D721Med (cell line): ENCODE measurements at places on chromosomes 4 and X.

DNA sequence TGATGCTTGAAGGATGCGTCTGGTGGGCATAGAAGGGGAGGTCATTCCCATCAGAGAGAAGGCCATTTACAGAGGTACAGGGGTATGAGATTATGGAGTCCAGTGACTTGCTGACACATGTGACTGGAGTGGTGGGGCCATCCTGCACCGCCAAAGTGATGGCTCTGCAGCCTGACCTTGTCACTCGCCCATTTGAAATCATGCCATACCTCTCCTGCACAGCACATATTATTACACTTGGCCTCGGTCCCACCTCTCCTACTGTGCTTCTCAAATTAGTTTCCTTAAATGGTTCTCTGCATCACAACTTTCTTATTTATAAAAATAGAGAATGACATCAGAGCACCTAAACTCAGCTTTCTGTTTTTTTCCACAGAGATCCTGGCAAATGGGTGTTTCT lies 60.7 kb upstream of the HAND2 start:
- DNase-seq, result no peak

DNA sequence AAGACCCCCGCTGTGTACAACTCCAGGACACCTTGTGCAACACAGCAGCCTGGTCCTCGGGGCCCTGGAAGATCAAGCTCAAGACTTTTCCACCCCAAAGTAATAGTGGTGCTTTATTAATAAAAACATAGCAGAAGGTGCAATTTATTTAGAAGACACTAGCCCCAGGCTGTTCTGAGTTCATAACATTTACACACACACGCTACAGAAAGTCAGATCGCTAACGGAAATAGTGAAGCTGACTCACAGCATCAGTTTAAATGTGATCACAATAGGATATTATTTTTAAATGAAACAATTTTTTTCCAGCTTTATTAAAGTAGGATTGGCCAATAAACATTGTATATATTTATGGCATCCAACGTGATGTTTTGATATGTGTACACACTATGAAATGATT lies 141.0 kb downstream of the STK32B start:
- DNase-seq, result no peak

GRCh38 chr4:107050525-107051135 lies 14.5 kb upstream of the DKK2 start:
- DNase-seq, result no peak

GRCh38 chrX:135541351-135541750 lies 20.9 kb downstream of the INTS6L start:
- no peak for DNase-seq

DNA sequence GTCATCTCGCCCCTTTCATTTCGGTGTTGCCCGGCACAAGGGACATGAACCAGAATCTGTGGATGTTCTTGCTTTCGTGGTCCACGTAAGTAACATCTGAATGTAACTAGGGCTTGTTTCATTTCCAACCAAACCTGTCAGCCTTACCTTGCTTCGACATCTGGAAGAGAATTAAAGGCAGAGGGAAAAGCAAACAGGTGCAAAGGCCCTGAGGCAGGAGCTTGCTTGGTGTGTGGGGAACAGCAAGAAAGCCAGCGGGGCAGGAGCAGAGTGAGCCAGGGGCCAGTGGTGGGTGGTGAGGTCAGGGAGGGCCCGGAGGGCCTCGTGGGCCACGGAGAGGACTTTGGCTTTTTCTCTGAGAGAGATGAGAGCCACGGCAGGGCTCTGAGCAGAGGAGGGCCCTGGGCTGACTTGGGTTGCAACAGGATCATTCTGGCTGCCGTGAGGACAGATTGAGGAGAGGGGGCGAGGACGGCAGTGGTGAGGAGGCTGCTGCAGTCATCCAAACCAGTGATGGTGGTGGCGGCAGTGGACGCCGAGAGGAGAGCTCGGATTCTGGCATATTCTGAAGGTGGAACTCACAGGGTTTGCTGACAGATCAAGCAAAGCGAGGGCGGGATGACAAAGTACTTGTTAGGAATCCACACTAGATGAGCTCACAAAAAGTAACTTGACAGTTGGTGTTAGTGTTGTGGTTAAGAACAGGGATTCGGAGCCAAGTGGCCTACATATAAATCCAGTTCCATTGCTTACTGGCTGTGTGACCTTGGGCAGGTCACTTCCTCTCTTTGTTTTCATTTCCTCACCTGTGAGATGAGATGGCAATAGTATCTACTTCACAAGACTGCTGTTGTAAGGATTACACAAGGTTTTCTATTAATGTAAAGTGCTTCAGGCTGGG lies 6.8 kb upstream of the WDR13 start:
- DNase-seq, result no peak

DNA sequence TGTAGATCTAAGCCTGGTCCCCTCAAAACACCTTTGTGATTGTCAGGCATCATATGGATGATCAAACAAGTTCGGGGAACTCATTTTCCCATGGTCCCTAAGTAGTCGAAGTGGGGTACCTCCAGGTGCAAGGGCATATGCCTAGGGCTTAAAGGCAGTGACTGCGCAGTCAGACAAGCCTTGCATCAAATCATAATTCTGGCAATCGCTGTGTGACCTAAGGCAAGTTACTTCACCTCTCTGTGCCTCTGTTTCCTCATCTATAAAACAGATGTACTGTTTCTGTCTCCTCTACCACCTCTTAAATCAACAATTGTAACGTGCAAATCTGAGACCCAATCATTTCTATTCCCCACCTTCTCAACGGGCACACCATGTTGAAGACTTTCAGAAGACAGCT lies 1.8 kb downstream of the CD99L2 start:
- no peak for DNase-seq

- no peak for DNase-seq
Measured at GRCh38 chr4:94582517-94582916, 130.8 kb downstream of the PDLIM5 start.

GRCh38 chr4:171919314-171919713 lies 106.1 kb downstream of the GALNTL6 start:
- no peak for DNase-seq

DNA sequence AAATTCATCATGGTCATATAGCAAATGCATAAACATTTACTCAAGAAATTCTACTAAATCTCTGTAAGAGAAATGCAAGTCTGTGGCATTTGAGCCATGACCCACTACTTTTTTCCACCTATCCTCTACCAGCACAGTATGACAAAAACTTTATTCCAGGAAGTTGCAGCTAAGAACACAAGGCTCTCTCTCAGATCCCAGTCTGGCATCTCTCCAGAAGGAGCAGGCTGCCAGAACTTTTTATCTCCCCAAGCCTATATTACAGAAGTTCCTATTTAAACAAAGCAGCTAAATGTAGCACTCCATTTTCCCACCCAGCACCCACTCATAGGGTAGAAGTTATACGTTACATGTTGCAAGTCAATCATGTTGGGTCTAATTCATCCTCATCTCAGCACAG lies 49.3 kb upstream of the EPGN start:
- DNase-seq, result no peak

DNA sequence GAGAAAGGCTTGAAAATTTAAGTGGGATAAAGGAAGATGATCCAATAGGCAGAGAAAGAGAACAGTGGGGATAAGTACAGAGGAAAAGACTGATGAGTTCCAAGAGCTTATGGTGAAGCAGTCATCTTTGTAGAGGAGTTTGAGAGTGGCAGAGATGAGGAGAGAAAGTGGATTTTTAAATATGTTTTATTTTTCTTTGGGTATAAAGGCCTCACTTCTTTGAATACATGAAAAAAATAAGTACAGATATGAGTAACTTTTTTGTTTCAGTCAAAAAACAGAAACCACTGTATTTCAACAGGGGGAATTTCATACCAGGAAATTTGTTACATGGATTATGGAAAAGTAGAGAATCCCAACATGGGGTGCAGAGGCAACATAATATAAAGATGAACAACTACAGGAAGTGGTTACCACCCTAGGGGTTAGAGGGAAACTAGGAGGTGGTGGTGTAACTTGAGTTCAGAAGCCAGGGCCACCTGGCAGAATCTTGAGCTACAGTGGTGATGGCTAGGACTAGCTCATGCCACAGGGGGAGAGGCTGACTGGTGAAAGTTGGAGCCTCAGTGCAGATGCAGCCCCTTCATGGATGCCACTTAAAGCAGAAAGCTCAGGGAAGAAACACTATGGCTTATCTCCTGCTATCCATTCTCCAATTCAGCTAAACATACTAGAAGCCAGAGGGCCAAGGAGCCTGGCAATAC lies 3.4 kb upstream of the CYBB start:
- DNase-seq, result no peak

- no peak for DNase-seq
Measured at GRCh38 chrX:24253469-24253868, 60.4 kb downstream of the SUPT20HL2 start.
